ENCODE measurements at places on chromosomes 7 and 10.

- no peak for DNase-seq
Observed at GRCh38 chr10:69657866-69658265, 27.8 kb downstream of the FAM241B start.

- no peak for DNase-seq
Observed at GRCh38 chr7:85341973-85342372, 155.1 kb upstream of the SEMA3D start.

DNA sequence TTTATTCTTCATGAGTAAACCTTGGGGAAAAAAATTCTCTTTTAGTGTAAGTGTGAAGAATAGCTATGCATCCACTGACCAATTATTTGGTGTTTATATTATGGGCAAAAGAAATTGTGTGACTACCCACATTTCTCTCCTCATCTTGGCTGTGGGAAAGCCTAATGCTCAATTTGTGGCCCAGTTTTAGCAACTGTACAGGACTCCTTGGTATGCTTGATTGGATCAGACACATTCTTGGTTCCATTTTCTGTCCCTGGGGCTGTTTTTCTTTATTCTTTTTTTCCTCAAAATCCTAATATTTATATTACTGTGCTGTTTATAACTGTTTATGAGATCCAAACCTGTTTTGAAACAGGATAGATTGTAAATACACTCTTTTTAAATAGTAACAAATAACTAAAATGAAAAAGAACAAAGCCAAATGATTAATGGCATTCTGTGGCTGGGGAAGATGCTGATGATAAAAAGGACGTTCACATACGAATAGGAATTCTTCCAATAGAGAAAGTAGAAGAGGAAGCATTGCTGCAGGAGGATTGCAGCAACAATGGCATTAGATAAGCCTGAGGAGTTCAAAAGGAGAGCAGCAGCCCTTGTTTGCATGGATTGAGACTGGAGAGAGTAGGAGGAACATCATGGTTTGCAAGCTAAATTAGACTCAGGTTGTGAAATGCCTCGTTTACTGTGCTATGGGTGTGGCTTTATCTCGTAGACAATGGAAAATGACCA lies 580.5 kb downstream of the INHBA start:
- DNase-seq = no peak

DNA sequence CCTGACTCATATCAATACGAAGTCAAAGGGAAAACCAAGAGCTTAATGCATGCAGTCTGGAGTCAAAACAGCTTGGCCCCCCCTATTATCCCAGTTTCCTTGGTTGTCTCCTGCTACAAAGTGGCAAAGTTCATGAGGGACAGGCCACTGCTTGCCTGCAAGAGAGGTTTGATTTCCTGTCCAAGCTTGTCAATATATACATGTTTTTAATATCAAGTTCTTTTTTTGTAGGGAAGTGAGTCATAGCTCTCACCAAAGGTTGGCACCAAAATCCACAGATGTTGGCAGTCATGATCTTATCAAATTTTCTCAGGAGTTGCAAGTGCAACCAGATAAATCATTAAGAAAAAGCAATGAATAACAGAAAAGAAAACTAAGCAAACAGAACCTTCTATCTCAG lies 176.8 kb downstream of the COBL start:
- no peak for DNase-seq

GRCh38 chr7:83936056-83936708 lies 258.4 kb downstream of the SEMA3A start:
- no peak for DNase-seq

DNA sequence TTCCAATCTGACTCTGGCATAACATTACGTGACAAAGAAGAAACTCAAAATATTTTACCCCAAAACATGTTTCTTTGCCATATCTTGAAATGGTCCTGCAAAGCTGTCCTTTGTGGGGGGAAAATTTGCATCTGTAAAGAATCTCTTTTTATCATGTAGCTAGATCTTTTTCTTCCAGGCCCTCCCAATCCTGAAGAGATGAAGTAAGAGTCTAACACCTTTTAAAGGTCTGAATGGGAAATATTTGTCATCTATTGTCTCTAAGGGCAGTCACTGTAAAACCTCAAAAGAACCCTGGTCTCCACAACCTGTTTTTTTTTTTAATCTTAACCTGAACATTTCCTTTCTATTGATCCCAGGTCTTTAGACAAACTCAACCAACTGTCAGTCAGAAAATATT lies 8.6 kb downstream of the OR2AE1 start:
- DNase-seq = no peak

- DNase-seq = no peak
Observed at GRCh38 chr10:96565774-96566173, 21.0 kb downstream of the TM9SF3 start.

GRCh38 chr7:30983914-30984247 lies 20.1 kb downstream of the GHRHR start:
- no peak for DNase-seq

DNA sequence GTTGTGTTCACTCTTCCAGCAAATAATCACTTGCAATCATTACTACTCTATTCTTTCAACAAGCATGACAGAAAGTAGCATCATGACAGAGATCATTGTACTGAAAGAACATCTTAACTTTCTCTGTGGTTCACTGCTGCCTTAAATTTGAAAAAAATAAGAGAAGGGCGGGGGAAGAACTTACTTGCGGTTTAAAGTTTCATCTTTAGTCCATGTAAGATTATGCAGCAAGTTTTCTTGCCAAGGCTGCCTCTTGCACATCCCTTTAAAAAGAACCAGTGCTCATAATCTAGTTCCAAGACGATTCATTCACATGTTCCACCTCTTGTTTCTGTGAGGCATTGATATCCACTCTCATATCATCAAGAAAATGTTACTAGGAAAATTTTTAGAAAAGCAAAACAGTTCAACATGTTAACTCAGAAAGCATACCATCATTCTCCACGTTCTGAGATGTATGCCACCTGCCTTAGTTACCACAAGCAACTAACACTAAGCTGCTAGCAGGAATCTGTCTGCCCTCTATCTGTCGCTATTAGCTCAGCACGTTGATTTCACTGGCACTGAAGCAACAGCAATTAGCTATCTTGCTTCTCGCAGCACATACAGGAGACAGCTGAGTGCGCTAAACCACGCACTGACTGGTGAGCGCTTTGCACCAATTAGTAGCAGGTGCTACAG lies at the start of gene PCDH15:
PCDH15 (minus strand) TSS at position 491 of the 681 bp plus-strand sequence. CDS start 136,969 bp downstream, outside the sequence.
- no peak for DNase-seq

DNA sequence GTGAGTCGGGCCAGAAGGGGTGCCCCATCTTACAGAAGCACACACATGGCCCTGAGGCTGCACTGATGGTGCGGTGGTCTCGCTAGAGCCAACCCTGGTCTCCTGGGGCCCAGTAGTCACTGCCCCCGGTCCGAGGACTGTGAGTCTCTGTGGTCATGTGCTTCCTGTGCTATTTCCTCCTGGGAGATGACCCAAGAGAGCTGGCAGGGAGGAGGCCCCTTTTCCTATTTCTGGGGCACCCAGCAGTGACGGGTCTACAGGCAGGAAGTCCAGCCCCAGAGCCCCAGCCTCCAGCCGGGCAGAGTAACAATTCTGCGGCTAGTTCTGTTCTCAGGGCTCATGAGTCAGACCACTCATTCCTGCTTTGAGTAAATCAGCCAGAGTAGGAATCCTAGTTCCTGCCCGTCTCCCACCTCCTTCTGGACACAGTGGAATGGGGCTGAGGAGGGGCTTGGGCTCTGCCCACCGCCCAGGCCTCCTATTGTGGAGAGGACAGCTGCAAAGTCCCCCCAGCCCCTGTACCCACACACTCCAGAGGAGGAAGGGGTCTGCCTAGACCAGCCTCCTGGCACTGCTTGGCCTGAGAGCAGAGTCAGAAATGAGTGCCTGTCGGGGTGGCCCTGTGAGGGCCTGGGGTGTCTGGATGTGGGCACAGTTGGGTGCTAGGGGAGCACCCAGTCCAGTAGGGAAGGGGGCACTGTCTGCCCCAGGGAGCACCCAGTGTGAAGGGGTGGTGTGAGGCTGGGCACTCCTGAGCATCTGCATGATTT lies 80.5 kb upstream of the PPIF start:
- DNase-seq = no peak

- no peak for DNase-seq
Observed at GRCh38 chr10:32939296-32940111, 18.5 kb downstream of the ITGB1 start.

GRCh38 chr7:50954716-50955115 lies 172.0 kb upstream of the GRB10 start:
- DNase-seq = no peak

- DNase-seq = no peak
Observed at GRCh38 chr10:104303594-104304355, 34.5 kb downstream of the ITPRIP start.

- no peak for DNase-seq
Observed at GRCh38 chr10:103688491-103688890, 166.9 kb downstream of the SH3PXD2A start.

DNA sequence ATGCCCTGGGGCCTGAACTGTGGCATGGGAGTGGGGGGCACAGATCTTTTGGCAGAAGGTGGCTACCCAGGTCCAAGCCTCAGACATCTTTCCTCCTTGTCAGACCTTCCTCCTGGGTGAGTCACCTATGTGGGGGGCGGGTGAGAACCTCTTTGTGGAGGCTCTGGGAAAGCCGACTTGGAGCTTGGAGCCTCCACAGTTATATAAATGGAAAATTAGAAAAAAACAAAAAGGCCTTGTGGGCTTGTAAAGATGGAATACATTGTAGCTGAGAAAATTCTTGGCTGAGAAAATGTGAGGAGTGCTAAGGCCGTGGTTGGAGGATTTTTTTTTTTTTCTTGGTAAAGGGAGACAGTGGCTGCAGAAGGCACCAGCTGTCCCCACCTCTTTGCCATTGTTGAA lies 292.5 kb downstream of the CCDC3 start:
- no peak for DNase-seq

DNA sequence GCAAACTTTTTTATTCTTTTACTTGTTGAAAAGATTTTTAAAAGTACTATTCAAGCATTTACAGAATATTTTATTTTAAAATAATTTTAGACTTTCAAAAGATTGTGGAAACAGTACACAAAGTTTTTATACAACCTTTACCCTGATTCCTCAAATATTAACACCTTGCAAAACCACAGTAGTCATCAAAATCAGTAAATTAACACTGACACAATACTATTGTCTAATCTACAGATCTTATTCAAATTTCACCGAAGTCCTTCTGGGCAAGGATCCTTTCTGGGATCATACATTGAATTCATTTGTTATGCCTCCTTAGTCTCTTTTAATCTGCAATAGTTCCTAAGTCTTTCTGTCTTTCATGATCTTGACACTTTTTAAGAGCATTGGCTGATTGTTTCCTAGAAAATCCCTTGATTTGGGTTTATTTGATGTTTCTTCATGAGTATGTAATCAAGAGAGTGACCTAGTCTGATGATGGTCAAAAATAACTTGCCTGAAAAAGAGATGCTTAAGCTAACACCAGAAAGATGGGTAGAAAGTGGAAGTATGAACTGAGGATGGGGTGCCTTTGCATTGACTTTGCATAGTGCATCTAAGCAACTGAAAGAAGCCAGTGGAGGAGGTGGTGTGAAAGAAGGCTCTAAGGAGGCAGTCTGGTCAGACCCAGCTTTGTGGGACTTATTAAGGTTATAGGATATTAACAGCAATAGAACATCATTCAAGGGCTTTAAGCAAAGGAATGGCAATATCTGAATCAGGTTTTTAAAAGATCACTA lies 9.7 kb downstream of the STAMBPL1 start:
- DNase-seq = no peak

- DNase-seq = no peak
Observed at GRCh38 chr10:108425283-108425964, 1260.9 kb upstream of the SORCS1 start.

- DNase-seq = no peak
Observed at GRCh38 chr10:91117505-91117904, 103.0 kb upstream of the PCGF5 start.

GRCh38 chr7:66739953-66740301 lies 606 bp upstream of the RABGEF1 start:
- no peak for DNase-seq

DNA sequence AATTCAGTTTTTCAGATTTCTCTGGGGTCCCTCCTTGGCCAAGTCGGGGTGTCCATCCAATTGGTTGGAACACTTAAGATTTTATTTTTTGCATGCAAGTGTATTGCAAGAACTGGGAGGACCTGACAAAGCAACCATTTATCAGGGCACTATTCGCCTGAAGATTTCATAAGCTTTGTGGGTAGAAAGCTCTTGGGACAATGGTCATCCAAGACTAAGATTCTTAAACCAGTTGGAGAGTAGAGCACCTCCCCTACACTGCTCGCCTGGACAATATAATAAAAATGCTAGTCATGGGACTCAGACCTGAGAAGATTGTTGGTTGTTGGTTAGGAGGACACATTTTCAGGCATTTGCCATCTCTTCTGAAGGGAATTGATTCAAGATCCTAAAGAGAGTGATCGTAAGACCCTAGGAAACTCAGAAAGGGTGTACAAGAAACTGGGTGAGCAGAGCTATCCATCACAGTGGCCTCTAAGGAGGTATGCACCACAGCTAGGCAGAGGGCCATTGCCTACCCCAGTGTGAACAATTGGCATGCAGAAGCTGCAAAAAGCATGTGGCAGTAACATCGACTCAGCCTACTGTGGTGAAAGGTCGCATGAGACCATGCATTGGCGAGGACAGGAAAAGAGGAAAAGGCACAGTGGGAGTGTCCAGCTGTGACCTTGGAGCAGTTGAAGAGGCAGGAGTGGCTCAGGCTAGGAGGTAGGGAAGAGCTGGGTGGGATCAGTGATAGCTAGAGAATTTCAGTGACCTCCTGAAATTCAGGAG lies 1235.3 kb upstream of the AUTS2 start:
- DNase-seq = no peak

GRCh38 chr7:118183428-118183785 lies 557 bp upstream of the LSM8 start:
- DNase-seq = no peak

DNA sequence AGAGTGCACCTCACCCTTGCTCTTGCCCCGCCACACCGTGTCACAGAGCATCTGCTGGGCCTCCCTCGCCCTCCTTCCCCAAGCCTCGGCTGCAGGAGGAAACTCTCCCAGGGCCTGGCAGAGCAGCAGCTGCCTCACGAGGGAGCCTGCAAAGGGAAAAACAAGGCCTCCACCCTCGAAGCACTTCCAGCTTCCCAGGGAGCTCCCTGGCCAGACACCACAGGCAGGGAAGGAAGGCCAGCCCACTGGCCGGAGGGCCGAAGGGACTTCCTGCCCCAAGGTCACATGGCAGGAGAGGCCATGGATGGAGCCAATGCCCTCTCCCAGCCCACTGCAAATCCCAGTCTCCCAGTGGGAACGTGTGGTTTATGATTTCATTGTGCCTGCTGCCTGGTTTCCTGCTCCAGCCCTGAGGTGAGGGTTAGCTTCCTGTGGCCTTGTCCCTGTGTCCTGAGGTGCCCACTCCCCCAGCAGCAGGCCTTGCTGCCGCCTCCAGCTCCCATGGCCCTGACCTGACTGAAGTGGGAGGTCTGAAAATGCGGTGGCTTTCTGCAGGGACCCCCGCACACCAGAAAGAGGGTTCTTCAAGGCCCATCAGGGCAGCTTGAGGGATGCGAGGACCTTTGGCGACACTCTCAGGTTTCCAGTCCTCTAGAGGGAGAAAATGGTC lies 100.5 kb upstream of the PPIF start:
- DNase-seq = no peak

DNA sequence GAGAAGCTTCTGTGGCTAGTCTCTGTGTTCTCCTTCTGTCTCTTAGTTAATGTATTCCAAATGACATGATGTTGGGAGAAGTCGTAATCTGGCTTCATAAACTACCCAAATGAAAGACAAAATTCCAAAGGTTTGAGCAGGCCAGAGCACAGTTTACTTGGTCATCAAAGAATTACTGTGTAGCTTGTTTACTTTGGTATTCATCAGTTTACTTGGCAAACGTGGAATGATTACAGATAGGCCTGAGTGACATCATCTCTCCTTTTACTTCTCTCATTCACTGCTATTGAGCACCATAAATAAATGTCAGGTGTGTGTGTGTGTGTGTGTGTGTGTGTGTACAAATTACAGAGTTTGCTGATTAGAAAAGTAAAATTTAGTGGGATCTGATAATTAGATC lies 327.3 kb downstream of the PHTF2 start:
- no peak for DNase-seq
